ENCODE measurements at places on chromosomes 11 and 22.

GRCh38 chr11:131871006-131871405 is 500.6 kb downstream of the NTM start:
- DNase-seq, result no peak

GRCh38 chr11:61091373-61092279 is 10.7 kb upstream of the CD5 start:
- no peak for DNase-seq

DNA sequence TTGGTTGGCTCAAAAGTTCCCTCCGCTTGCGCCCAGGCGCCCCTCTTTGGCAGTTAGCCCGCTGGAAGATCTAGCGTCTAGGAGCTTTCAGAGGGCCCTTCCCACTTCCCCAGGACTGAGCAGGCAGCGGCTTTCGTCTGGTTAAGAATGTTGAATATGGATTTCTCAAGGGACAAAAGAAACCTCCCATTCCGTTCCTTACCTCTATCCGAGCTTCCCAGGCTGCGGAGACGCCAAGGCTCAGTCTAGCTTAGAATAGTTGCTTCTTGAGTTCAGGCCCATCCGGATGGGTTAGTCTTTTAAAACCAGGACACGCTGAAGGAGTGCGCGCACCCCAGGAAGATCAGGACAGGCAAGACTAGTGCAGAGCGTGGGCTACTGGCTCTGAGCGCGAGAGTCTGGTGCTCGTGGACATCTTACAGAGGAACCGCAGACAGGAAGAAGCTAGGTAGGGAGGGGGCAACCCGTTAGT is 1.6 kb downstream of the NELL1 start:
- no peak for DNase-seq

DNA sequence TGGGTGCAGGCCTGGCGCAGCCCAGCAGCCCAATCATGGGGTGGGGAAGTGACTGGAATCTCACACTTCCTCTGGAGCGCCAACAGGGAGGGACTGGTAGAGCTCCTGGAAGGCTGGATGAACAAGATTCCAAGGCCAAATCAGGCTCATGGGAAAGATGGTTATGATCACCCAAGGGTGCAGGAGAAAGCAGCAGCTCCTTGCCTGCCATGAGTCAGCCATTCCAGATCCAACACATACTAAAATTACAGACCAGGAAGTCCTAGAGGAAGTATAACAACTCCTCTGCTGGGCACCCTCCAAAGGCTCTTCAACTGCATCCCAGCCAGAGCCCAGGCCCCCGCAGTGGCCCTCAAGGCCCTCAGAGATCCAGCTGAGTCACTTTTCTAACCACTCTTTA is 427.3 kb downstream of the TENM4 start:
- no peak for DNase-seq

DNA sequence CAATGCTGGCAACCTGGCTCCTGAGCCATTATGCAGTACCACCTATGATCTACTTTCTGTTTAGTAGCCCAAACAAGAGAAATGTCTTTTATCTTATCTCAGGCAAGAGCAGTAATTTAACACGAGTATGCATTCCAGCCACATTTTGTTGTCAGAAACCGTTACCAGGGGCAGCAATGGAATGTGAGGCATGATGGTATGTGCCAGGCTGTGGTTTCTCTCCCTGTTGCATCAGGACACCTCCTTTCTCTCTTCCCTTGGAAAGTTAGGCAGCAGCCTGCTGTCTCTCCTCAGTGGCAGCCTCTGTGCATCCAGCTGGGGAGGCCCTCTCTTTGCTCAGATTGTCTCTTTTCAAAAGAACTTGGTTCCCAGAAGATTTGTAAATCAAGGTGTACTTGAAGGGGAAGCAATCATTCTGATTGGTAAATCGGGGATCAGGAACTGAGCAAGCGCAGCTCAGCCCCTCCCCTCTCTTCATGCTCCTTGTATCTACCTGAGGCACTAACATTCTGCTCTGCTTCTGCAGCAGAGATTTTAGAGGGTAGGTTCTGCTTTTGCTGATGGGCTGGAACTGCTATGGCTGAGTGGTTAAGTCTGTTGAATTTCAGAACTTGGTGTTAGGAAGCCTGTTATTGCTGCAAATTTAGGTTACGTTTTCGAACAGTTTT is 229.2 kb downstream of the ADAMTS15 start:
- DNase-seq, result no peak

GRCh38 chr11:2381494-2382128 is 4.5 kb downstream of the CD81 start:
- DNase-seq, result peak; percentile 33

GRCh38 chr11:10076458-10077141 is 217.4 kb downstream of the SBF2 start:
- peak; percentile 88 for DNase-seq

- no peak for DNase-seq
Measured at GRCh38 chr11:101014600-101015285, 114.9 kb downstream of the PGR start.

GRCh38 chr11:119832202-119832935 is 103.4 kb upstream of the NECTIN1 start:
- no peak for DNase-seq

- no peak for DNase-seq
Measured at GRCh38 chr11:127042445-127042844, 41.9 kb upstream of the KIRREL3 start.

GRCh38 chr11:19100885-19101284 is 16.1 kb upstream of the ZDHHC13 start:
- DNase-seq, result no peak

DNA sequence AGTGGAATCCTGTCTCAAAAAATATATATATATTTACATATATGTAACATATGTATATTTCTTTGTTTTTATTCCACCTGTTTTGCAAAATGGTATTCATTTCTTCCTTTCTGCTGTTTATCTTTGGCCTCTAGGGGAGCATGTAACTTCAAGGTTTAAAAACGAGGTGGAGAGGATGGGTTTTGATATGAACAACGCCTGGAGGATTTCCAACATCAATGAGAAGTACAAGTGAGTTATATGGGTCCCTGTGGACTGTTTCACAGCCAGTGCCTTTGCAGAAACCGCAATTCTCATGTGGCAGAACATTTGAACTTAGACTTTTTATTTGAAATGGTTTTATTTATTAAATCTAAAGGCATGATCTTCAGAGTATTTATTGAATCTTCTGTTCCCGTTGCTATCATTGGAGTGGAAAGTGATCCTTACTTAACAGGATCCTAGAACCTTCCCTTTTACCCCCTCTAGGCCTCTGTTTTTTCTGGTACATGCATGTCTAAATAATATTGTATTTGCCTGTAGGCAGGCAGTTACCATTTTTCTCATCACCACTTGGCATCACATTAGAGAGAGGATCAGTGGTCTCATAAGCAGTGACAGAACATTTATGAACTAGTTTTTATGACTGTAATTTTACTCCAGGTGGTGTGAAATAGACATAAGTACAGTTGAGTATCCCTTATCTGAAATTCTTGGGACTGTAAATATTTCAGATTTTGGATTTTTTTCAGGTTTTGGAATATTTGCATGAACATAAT is 81.5 kb upstream of the HORMAD2 start:
- DNase-seq, result no peak

DNA sequence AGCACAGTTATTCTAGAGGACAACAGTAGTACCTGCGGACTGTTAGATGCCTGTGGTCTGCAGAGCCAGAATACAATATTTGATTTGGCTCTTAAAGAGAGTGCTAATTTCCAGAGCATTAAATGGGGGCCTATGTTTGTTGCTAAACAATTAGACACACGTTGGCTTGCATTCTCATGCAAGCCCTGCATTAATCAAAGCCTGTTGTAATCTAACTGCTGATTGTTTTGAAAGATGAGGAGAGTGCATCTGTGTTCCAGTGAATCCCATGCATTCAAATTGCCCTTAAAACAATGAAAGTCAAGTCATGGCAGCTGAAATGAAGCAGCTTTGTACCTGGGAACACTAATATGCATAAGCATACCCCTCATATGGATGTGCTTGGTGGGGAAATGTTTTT is 419.4 kb downstream of the DYNC2H1 start:
- DNase-seq, result no peak

DNA sequence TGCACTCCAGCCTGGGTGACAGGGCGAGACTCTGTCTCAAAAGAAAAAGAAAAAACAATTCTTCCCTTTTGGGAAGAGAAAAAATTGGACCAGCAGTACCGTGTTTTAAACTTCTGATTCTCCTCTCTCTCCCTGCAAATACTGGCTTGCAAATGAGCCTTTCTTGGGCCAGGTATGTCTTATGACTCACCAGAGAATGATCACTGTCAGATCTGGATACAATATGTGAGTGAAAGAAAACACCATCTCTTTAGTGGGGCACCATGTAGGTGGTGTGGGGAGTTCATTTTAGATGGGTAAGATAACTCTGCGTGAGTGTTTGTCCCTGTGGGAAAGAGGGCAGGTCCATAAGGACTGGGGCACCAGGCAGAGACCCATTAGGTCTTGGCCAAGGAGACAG is 2.4 kb upstream of the SCGB2A2 start:
- DNase-seq, result no peak

- no peak for DNase-seq
Measured at GRCh38 chr11:71338801-71339395, 86.5 kb upstream of the SHANK2 start.

GRCh38 chr22:31275576-31275975 is 16.7 kb downstream of the PIK3IP1 start:
- no peak for DNase-seq

GRCh38 chr22:23210428-23211170 is 30.3 kb downstream of the BCR start:
- DNase-seq, result no peak

DNA sequence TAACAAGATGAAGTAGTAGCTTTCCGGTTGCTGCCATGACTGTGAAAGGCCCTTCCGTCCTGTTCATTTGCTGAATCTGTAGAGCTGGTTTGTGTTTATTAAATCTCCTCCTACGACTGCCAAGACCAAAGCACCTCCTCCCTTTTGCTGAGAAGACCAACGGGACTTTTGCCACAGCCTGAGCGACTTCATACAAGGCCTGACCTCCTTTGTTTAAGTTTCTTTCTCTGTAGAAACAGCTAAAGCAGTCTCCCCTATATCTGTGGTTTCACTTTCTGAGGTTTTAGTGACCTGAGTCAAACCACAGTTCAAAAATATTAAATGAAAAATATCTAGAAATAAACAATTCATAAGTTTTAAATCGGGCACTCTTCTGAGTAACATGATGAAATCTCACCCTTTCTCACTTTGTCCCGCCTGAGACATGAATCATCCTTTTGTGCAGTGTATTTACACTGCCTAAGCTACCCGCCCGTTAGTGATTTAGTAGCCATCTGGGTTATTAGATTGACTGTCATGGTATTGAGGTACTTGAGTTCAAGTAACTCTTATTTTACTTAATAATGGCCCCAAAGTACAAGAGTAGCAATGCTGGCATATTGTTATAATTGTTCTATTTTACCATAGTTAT is 119.1 kb upstream of the LRRC4C start:
- no peak for DNase-seq

GRCh38 chr11:104799251-104799650 is 99.0 kb downstream of the CASP12 start:
- DNase-seq, result no peak

DNA sequence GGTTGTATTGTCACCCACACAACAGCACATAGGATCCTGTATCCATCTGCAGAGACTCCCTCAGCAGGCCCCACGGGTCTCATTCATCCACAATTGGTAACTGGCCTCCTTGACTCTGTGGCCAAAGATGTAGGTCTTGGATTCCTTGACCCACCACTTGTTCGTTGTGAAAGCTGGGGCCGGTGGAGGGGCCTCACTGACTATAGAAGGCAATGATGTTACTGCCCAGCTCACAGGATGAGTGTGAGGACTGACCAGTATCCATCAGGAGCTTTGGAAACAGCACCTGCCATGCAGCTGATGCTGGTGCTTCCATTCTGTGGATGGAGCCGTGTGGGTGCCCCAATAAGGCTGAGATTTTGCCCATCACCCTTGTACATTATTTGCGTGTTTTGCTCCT is 615.7 kb downstream of the BRD1 start:
- DNase-seq, result no peak

DNA sequence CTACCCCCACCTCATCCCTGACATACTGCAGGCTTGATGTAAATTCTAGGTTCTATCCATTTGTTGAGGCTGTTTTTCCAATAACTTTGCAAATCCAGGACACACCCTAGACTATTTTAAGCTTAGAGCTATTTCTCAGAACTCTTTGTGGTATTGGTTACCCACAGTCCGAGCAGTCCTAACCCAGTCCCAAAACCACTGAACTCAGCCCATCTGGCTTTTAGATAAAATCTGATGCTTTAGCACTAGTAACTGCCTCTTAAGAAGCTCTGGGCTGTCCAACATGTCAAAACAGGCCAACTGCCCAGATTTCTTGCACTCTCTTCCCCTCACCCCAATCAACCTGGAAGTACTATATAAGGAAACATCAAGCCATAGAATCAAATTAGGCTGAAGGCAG is 344.4 kb upstream of the CADM1 start:
- no peak for DNase-seq

DNA sequence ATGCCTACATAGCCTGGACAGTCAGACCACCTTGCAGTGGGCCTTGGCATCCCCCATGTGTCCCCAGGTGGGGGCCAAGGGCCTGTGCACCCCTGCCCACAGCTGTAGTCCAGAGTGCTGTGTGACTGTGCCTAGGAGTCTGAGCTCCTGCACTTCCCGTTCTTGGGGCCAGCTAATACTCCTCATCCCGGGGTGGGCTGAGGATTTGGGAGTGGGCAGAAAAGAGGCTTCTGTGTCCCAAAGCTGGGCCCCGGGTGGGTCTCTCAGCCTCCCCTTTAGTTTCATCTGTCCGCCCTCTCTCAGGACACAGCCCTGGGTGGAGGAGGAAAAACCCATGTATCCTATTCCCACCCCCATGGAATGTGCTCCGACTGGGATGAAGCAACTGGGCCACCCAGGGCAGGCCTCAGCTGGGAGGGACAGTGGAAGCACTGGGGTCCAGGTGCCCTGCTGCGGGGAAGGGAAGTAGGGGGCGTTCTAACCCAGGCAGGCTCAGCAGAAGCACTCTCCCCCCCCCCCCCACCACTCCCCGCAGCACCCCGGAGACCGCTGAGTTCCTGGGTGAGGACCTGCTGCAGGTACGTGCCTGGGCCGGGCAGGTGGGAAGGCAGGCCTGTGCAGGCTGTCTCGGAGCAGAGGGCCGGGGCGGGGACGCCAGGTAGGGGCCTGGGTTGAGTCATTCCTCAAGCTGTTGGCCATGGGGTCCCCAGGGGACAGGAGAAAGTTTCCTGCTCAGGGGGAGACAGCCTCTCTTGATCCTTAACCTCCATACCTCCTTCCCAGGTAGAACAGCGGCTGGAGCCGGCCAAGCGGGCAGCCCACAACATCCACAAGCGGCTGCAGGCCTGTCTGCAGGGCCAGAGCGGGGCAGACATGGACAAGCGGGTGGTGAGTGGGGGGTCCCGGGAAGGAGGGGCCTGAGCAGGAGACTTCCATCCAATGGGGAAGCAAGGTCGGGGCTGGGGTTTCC is 1.4 kb downstream of the SH3BP1 start:
- no peak for DNase-seq

DNA sequence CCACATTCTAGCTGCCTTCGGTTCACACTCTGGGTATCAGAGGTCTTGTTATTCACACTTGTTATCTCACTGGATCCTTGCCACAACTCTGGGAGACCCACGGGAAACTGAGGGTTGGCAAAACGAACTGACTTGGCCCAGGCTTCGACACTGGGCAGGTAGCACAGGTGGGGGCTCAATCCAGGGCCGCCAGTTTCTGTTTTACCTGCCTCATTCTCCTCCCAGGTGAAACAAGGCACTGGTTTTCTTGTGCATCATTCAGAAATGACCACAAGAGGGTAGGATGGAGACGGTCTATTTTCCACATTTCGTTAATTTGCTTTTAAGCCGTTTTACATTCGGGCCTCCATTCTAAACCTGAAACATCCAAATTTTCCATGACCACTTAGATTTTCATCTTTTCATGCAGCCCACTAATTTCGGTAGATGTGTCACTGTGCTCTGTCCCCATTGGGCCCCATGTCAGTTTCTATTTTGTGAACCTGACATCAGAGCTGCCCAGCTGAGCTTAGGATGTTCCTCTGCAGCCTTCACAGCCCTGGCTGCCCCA is 108.1 kb downstream of the KIAA1671 start:
- DNase-seq, result no peak
